ENCODE measurements at places on chromosomes 12 and 14.

GRCh38 chr12:77323788-77324415 is 258.5 kb upstream of the E2F7 start:
- no peak for DNase-seq

DNA sequence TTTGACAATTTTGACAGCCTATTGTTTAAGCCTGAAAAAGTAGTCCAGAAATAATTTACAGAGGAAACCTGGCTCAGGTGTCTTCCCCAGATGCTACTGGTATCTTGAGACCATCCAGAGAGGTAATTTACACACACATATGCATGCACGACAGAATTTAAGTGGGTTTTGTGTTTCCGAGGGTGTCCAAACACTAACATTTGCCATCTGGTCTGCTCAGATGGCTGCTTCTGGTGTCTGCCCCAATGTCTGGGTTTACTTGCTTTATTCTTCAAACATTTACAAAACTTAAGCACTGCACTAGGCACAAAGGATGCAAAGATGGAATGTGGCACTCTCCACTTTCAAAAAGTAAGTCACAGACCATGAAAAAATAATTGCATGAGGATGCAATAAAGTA is 226.6 kb upstream of the EGLN3 start:
- no peak for DNase-seq

- DNase-seq: no peak
Measured at GRCh38 chr12:2215709-2216560, 163.1 kb downstream of the CACNA1C start.

DNA sequence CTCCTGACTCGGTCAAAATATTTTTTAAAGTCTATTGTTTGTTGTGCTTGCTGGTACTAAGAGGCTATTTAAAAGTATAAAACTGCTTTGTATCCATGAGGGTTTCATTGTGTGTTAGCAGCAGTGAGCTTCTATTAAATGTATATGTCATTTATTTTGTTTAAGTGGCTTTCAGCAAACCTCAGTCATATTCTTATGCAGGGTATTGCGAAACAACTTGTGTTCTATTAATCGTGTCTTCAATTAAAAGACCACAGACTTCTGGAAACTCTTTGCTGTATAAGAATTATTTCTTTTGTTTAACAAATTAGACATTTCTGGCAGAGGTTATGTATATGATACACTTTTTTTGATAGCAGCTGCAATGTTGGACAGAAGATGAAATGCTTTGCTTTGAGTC is 6.5 kb downstream of the IAPP start:
- no peak for DNase-seq

DNA sequence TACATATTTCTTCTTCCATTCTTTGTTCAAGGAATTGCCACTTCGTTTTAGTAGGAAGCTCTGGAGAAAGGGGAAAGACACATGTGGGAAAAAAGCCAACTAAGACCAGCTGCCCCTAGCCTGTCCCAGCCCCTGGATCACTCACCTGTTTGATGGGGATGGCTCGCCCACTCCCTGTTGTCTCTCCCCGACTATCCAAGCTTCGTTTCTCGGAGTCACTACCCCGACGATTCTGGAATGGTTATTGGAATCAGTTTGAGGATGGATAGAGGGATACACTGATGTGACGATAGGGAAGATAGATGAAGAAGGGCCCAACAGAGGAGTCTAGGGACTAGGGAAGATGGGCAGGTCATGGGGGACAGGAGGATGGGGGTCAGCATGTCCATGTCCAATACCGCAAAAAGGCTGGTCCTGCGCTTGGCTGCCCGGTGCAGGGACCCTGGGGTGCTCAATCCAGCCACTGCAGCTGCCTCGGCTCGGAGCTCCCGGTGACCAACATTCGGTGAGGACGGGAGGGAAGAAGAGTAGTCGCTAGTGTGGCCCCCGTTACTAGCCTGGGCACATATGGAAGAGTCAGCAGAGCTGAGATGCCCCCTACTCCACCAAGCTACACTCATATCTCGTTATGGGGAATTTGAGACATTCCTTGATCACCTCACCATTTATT is 7.0 kb downstream of the AGAP2 start:
- no peak for DNase-seq

DNA sequence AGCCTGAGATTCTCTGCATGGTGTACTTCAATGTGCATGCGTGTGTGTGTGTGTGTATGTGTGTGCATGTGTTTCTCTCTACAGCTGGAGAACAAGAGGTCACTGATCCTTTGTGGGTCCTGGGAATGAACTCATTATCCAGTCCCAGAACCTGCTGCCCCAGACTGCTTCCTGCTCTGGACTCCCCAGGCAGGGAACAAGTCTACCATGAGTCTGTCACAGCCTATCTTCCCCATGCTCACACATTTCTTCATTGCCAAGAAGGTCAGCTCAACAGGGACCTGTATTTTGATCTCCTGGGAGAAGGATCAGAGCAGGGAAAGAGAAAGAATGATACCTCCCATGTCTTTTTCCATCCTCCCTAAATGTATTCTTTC is 2.9 kb upstream of the AGAP2 start:
- DNase-seq: no peak

DNA sequence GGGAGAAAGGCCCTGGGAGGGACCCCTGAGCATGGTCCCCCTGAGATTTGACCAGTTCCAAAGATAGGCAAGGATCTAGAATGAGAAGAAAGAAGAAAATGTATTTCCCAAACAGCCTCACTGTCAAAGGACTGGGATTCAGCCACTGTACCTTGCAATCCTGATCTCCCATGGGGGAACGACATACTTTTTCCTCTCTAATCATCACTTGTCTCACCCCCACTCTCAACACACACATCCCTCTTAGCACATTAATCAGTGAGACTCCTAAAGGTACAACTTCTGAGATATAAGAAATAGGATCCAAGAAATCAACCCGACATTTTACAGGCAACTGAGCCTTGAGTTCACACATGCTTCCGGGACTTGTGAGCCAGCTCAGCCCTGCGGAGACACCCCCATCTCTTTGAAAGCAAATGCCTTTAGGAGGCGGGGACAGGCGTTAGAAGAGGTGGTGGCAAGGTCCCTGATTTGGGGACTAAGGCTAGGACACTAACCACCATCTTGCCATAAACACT is 1.4 kb downstream of the MAP3K9 start:
- DNase-seq: no peak

- DNase-seq: no peak
Measured at GRCh38 chr12:76962099-76962498, 83.3 kb upstream of the CSRP2 start.

GRCh38 chr14:90053044-90053443 is 8.8 kb upstream of the KCNK13 start:
- no peak for DNase-seq

GRCh38 chr12:100473716-100474150 is at the start of gene NR1H4:
TSS of gene NR1H4 (plus strand) at chr12:100473866. CDS start at chr12:100493324, 19,458 bp downstream.
- DNase-seq: no peak

DNA sequence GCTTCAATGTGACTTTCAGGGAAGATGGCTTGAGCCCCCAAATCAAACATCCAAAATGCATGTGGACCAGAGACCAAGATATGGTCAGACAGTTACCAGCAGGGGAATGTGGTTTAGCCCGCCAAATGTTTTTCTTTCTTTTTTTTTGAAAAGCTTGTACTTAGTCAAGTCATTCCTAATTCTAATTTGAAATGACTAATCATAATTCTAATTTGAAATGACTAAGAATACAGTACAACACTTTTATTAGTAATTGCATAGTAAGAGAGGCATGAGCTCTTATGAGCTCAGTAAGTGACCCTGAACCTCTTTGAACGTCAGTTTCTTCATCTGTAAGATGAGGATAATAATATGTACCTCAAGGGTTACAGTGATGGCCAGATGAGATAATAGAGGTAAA is 72.4 kb downstream of the HECTD4 start:
- DNase-seq: no peak

DNA sequence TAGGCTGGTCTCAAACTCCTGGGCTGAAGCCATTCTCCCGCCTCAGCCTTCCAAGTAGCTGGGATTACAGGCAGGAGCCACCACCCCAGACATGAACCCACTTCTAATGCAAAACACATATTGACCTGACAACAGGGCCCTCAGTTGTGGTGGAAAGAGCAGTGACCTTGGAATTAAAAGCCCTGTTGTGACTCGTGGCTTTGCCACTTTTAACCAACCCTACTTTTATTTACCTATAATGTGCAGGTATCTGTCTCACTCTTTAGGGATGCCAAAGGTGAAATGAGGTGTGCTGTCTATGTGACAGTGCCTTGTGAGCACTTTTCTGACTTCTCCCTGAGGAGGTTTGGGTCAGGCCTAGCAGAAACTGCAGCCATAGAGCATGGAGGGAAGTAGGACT is 132.8 kb upstream of the DNM1L start:
- DNase-seq: no peak

DNA sequence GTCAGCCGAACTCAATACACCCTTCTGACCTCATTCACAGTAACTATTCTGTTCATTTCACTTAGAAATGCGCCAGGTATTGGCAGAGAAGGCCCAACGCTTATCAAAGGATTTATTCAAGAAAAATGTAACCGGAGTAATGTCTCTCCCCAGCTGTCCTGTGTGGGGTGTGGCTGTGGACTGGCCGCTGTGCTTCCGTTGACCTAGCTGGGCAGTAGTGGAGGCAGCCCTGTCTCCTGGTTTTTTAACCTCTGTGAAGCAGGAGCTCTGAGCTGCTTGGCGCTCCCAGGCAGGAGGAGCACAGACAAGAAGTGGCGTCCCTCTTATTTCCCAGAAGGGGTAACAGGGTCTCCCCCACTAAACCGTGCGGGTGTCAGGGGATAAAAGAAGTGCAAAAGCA is 85.2 kb downstream of the ESR2 start:
- no peak for DNase-seq

Measured in CMK (cell line).